Hypothalamus (tissue), 51 donors: ENCODE measurements at places on chromosomes 3 and 15.

DNA sequence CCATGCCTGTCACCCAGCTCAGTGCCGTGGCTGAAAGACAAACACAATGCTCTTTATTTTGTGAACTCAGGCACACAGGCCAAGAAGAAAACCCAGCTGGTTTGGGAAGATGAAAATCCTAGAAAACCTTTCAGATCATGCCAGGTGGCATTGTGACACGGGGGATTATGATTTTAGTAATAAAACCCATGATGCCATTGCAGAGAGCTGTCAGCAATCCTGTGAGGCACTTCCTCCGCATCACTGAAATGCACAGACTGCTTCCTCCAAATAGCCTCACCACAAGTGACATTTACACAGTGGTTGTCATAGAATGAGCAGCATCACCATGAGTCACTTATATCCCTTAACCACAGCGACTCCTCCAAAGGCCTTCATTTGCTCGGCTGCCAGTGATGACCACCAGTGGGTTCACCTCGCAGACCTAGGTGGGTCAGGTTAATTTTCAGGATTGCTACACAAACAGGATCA is 22.7 kb downstream of the ABHD6 start:
- no peak for DNase-seq

GRCh38 chr15:59221511-59222505 is 15.2 kb downstream of the LDHAL6B start:
- DNase-seq, result no peak

DNA sequence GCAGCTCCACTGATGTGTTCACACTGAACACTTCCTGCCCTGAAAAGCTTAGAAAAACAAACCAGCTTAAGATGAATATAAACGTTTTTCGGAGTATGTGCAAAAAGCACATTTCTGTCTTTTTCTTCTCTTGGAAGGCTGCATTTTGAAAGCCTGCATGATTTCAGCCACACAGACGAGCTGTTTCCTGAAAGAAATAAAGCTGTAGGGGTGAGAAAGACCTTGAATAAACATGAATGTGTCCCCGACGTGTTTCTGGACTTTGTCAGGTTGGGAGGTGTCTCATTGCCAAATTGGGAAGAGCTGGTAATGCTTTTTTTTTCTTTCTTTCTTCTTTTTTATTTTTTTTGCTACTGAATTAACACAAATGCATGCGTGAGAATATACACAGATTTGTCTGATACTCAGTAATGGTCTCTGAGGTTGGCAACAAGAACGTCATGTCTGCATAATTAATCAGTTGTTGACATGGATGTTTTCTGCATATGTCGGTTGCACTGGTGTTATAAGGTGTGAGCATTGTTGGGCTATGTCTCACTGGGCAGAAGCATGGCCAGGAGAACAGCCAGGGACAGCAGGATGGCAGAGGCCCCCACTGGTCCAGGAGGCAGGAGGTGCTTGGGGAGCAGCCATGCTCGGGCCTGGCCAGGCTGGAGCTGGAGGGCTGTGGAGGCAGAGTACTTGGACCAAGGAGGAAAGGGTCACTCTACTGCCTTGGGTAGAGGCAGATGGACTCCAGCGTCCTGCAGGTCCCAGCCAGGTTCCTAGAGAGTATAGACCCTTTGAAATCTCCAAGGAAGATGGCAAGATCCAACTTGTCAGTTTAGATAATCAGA is 39.0 kb downstream of the ADAMTSL3 start:
- no peak for DNase-seq

DNA sequence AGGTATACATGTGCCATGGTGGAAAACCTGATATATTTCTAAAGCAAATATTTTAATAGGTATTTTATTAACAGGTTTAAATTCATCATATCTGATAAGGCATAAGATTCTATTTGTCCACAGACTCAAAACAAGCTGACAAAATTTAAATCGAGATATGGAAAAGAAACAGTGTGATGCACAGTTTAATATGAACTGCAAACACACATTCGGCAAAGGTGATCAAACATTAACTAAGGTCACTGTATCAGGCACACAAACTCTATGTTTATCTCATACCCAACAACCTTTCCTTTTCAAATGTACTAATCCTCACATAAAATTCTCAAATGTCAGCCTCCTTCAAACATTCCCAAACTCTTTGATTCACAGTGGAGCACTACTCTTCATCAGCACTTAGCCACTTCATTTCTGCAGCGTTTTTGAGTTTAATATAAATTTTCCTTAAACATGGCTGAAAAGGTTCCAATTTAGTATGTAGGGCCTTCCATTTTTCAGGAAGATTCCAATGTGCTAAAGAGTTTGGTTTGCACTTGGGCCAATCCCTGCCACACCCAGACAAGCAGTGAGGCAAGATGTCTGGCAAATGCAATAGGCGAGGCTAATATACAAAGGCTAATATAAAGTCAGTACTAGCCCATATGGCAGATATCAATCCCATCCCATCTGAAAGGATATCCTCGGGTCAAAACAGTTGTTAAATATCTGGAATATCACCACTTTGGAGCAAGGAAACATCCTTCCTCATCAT is 84.6 kb downstream of the GBE1 start:
- DNase-seq, result no peak

GRCh38 chr3:127595303-127595702 is 2.9 kb upstream of the MCM2 start:
- DNase-seq, result no peak

DNA sequence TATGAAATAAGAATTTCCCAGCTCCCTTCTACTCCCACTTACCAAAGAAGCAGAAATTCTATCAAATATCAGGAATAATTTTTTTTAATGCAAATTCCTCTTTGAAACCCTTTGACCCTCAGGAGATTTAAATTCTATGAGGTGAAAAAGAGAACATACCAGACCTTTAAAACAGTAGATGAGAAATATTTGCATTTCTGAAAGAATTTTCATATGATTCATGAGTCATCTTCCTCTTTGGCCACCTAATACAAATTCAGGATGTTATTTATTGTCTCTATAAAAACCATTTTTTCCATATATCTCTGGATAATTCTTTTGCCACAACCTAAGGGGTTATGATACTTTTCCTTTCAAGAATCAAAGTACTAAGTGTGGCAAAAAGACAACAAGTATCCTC is 67.3 kb upstream of the ST3GAL6 start:
- no peak for DNase-seq

DNA sequence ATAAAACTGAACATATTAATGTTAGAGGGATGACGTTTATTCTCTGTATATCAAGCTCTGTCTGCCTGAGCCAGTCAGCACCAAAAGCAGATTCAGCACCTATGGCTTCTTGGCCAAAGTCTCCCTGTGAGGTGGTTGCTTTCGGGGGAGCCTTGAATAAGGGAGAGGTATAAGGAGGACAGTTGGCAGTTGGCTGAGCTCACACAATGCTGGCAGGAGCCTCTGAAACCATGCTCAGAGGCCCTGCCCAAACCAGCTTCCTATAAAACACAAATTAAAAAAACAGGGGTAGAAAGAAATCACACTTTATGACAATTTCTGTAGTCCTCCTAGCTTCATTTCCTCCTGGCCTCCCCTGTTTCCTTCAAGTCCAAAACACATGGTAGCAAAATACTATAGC is 18.8 kb downstream of the ARHGEF3 start:
- DNase-seq, result no peak

- no peak for DNase-seq
Observed at GRCh38 chr15:66080717-66081398, 172.7 kb downstream of the MEGF11 start.

DNA sequence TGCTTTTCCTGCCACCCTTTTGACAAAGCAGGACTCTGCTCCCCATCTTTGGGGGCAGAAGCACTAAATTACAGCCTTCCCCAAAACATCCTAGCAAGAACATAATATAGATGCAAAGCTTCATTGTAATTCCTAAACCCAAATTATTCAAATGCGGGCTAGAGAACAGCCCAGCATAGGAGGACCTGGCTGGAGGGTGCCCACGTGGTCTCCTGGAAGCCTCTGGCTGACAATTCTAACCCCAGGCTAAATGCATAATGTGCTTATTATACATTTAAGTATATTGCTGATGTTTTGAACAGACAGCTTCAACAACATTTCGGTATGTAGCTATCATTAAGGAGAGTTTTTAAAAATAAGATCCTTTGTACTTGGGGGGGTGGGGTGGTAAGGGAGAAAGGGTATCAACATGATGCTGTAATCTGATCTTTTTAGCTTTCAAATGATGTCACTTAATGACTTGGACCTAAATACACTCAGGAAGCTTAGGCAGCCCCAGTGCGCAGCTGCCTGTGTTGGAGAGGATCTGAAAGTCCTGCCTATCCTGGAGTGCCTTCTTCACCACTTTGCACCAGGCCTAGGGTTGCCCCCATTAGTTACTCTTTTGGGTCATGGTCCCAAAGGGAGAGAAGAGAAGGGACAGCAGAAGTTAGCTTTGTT is 57.2 kb upstream of the USP3 start:
- DNase-seq, result no peak

- DNase-seq, result no peak
Observed at GRCh38 chr3:11513817-11514135, 129.9 kb downstream of the VGLL4 start.

DNA sequence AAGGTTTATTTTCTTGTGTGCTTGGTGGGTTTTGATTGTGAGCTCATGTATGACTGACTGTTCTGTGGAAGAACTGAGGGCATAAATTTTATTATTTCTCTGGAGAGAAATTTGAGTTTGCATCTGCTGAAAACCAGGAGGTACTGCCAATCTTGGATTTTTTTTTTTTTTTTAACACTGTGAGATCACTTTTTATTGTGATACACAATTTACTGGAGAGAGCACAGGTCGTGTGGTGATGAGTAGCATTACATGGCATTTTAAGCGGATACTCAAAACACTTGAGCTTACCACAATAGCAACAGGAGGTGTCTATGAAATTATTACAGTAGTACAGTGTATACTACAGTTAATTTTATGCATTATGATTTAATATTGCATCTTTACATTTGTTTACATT is 237.4 kb downstream of the MFSD1 start:
- DNase-seq, result no peak

- DNase-seq, result no peak
Observed at GRCh38 chr3:121758727-121759450, 9.3 kb upstream of the GOLGB1 start.

DNA sequence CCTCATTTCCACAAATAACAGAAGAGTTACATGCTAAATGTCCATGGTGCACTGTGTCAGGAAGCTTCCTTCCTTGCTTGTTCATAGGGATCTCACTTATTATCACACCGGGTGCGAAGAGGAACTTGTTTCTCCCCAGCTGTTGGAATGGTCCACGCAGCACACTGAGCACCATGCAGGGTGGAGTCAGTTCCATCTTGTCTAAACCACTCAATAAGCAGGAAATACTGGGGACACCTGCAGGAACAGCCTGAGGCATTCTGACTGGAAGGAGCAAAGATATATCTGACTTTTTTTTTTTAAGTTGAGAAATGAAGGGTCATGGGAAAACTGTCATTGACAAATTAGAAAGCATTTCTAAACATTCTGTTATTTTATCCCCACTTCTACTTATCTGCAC is 70.0 kb upstream of the WDR72 start:
- no peak for DNase-seq

GRCh38 chr15:45200799-45201556 is 13.2 kb upstream of the SHF start:
- DNase-seq, result peak; percentile 92

GRCh38 chr15:89662893-89663626 is 7.8 kb upstream of the KIF7 start:
- DNase-seq, result no peak

DNA sequence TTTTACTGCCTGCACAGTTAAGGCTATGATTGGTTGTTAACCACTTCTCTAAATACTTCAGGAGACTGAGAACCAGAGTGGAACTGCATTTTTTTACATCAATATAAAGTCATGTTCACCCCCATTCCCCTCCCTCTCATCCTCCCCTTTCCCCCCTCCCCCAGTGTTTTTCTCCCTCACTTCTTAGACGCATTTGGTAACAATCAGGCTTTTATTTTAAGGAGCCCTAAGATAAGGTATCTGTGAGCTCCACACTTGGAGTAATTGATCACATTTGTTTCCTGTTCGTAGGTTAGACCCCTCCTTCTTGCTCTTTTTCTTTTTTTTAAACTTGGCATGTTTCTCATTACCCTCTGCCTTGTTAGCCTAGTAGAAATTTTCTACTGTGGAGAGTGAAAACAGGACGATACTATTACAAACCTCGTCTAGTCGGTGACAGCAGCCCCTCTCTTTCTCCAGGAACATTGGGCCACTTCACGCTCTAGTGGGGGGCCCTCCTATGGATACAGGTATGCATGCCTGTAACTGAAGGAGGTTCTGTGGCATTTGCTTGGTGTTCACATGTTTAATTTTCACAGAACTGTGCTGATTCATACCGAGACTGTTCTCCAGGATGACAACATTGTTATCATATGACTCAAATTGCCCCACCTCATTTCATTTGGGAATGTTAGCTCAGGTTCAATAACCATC is 314.4 kb downstream of the MECOM start:
- DNase-seq, result no peak
